ENCODE measurements at places on chromosomes 1 and 21.

- no peak for DNase-seq
These were observed 355.1 kb downstream of the NPHP4 start for GRCh38 chr1:5637171-5637570.

GRCh38 chr1:34683616-34684015, 71.2 kb upstream of the GJB5 start:
- DNase-seq: no peak

GRCh38 chr1:29974316-29974724, 738.0 kb downstream of the PTPRU start:
- DNase-seq: no peak

- no peak for DNase-seq
These were observed 4.7 kb downstream of the ADIPOR1 start for GRCh38 chr1:202953392-202953791.

GRCh38 chr21:37139902-37140301, 66.8 kb downstream of the TTC3 start:
- DNase-seq: no peak

DNA sequence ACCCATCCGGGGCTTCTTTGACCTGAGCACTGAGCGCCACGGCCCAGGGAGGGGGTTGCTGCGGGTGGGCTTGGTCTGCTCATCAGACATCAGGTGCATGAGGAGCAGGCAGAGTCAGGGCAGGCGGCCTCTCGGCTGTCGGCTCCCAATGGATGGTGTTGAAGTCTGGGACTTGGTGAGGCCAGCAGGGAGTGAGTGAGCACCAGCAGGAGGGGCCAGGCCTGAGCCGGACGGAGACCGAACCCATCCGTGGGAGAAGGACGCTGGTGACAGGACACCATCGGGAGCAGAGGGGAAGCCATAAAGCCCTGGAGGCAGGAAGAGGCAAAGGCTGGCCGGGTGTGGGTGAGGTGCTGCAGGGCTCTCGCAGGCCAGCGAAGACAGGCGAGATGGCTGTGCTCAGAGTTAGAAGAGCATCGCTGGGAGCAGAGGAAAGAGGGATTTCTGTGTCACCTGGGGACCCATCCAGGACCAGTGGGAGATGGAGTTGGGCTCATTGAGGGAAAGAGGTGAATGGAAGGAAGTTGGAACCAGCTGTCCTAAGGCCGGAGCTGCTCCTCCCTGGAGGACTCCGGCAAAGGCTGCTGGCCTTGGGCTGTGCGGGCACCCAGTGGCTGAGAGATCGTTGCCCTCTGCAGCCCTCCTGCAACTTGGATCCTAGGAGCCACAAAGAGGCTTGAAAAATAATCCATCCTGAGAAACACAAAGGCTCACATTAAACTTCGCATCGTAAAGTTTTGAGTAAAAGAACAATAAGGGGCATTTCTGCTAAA, 49.9 kb downstream of the PDE9A start:
- no peak for DNase-seq

GRCh38 chr1:237681210-237681609, 209.5 kb downstream of the ZP4 start:
- DNase-seq: no peak

- DNase-seq: no peak
These were observed 33.9 kb downstream of the ETS2 start for GRCh38 chr21:38839328-38840286.

DNA sequence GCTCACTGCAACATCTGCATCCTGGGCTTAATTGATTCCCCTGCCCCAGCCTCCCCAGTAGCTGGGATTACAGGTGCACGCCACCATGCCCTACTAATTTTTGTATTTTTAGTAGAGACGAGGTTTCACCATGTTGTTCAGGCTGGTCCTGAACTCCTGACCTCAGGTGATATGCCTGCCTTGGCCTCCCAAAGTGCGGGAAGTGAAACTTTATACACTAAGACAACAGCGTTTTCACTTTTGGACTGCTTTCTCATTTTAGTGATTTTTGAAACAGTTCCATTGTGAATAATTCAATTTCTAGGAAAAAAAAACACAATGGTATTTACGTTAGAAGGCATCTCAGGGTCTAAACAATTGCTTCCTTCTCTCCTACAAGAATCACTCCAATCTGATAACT, 11.8 kb upstream of the KHDRBS1 start:
- no peak for DNase-seq

All from stimulated activated CD8-positive, alpha-beta memory T cell treated with anti-CD3 and anti-CD28 coated beads, Interleukin-2, amount 100 ng/mL, for 1 hour (primary cell).